ENCODE measurements at places on chromosomes 11 and 22.

DNA sequence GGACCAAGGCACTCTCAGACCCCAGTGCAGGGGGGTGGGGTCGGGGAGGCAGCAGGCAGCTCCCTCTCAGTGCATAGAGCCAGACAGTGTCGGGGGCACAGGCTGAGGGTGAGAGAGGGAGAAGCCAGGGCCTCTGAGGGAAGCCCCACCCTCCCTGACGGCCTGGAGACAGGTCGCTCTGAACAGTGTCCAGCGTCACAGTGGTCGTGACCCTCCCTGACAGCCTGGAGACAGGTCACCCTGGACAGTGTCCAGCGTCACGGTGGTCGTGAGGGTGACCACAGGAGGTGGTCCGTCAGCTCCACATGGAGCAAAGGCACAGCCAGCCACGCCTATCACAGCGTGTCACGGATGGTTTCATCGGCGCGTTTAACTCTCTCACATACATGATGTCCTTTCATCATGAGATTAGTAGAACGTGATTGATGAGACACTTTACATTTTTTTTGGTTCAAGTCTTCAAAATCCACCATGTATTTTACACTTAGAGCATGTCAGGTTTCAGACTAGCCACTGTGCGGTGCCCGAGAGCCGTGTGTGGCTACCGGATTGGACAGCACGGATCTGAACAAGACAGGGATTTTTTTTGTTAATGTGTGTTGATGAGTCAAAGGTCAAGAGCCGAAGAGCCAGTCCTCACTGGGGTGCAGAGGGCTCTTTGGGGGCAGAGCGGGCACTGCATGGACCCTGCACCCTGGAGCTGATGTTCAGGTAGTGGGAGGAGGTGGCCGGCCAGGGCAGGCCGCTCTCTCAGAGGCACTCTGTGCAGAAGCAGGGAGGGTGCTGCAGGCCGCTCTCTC lies 23.9 kb upstream of the PANX2 start:
- DNase-seq, result peak; percentile 22

- DNase-seq, result no peak
These were observed 359.0 kb downstream of the BRD1 start for GRCh38 chr22:49468487-49469198.

GRCh38 chr11:60785806-60786361 lies 751 bp downstream of the MS4A10 start:
- DNase-seq, result no peak

DNA sequence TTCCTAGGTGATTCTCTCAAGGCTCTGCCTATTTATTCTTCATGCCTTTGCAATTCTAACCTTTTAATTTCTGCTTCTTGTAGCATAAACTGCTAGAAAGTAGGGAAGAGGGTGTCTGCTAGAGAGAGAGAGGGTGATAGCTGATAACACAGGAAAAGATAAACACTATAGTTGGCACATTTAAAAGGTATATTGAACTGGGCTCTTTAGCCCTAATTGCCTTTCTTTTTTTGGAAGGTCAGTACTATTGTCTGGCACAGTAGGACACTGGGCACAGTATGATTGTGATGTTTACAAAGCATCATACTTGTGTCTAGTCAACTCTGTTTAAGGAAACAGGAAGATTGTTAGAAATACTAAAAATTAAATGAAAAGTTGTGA lies 33.3 kb downstream of the TEAD1 start:
- DNase-seq, result no peak

DNA sequence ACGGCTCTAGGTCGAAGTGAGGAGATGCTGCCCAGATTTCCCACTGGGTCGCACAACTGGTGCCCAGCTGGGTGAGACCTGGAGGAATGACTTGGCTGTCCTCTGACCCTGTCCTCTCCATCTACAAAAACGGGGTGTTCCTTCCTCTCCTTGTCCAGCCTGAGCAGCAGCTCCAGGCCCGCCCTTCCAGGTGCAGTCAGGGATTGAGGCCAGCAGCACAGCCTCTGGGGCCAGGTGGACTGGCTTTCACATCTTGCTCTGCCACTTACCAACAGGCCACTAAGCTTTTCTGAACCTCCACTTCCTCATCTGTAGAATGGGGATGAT lies 91.7 kb upstream of the LMO1 start:
- DNase-seq, result no peak

DNA sequence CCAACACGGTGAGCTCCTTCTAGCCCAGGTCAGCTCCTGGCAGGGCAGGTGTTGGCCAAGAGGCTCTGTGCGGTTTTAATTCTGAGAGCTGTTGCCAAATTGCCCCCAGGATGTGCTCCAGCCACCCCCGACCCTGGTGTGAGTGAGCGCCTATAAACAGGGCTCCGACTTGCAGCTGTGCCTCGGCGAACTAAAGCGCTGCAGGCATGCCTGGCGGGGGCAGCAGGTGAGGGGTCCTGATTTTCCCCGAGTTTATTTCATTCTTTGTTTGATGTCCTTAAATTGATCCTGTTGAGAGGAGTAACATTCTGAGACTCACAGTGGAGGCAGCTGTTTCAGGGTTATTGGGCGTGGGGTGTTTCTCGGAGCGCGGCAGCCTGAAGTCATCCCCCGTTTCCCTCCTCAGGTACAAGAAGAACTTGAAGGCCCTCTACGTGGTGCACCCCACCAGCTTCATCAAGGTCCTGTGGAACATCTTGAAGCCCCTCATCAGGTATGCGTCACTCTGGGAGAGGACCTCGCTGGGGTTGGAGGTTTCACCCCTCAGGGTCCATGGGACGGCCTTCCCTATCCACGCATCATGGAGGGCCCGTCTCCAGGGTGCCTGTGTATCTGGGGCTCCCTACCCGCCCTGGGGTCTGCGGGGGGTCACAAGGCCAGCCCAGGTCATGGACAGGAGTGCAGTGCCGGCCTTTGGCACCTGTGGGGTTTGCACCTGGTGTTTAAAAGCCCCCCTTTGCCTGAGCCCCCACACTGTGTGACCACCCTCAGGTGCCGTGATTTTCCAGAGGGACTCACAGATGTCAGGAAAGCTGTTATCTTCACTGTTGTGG lies 62.1 kb downstream of the ARHGAP8 start:
- DNase-seq, result no peak

GRCh38 chr11:71089571-71089970 lies 162.8 kb downstream of the SHANK2 start:
- no peak for DNase-seq

DNA sequence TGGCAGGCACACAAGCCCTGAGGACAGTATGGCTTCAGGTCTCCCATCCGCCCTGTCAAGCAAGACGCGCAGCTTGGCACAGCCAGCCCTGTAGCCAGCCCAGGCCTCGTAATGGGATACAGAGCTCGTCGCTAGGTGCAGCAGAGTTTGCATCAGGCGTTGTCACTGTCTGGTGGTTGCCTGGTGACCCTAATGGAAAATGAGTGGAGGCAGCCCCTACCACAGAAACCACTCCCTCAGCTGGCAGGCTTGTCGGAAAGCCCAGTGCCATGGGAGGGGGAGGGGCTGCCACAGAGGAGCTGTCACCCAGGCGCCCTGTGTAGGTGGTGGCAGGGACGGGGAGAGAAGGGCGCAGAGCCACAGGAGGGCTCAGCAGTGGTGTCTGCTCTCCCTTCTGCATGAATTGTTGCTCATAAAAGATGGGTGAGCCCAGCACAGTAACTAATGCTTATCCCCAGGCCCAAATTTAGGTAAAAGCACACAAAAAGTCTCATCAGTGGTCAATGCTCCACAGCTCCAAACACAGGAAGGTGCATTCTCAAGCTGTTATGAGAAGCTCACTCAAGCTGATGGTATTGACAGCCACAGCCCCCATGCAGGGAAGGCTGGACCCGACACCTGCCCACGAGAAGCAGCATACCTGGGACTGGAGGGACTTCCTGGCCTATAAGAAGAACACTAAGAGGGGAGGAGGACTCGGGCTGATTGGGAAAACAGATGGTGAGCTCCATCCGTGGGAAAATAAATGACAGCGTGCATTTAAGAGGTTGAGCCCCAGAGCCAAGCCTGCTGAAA lies 164.6 kb downstream of the ETS1 start:
- peak; percentile 91 for DNase-seq

GRCh38 chr22:33743756-33744155 lies 176.5 kb downstream of the LARGE1 start:
- DNase-seq, result no peak

- peak; percentile 36 for DNase-seq
These were observed 20.3 kb downstream of the BMAL1 start for GRCh38 chr11:13297917-13298356.

GRCh38 chr11:111520560-111520959 lies 6.0 kb downstream of the HOATZ start:
- no peak for DNase-seq

DNA sequence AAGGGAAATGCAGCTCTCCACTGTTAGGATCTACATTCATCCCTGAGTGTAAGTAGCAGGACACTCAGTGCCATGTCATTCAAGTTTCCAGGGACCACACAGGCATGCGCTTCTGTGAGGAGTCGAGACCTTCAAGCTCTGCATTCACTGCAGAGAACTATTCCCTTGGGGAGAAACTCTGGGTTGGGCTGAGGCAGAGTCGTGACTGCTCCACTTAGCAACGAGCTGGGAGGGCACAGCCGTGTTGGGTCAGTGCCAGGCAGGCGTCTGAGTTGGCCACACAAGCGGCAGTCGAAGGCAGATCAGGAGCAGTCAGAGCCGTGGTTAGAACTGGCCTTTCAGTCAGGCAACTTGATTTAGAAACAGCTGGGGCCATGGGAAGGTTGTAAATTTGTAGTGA lies 14.7 kb downstream of the MPEG1 start:
- no peak for DNase-seq

GRCh38 chr11:117670443-117670842 lies 126.6 kb downstream of the DSCAML1 start:
- DNase-seq, result no peak

- DNase-seq, result no peak
These were observed 474.8 kb upstream of the CCDC90B start for GRCh38 chr11:83760932-83761331.

- no peak for DNase-seq
These were observed 30.1 kb upstream of the MPPED1 start for GRCh38 chr22:43381693-43382092.

- DNase-seq, result peak; percentile 66
These were observed 1.8 kb downstream of the SIK3 start for GRCh38 chr11:117096201-117096991.

- DNase-seq, result no peak
These were observed 219.6 kb downstream of the C11orf87 start for GRCh38 chr11:109641549-109641948.

DNA sequence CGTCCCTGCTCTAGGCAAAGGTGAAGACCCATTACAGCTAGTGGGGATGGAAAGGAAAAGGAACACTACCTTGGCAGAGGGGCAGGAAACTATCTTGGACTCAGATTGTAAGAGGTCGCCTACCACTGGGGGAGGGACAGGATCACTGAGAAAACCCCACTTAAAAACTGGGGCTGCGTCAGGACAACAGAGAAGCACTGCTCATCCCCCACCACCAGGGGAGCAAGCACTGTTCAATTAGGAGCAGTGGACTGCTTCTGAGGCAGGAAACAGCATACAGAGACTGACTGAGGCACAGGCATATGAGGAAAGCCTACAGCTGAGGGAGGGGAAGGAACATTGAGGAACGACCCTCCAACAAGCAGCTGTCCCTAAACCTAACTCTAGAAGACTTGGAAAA lies 20.8 kb upstream of the DLAT start:
- DNase-seq, result peak; percentile 11

GRCh38 chr22:17781319-17782031 lies 7.2 kb upstream of the BID start:
- DNase-seq, result peak; percentile 46

- DNase-seq, result no peak
These were observed 2.3 kb downstream of the HRAS start for GRCh38 chr11:532986-533585.

- no peak for DNase-seq
These were observed 49.1 kb downstream of the RTN4R start for GRCh38 chr22:20218987-20219386.

Data from CD4-positive, alpha-beta T cell treated with Interleukin-4 for 1 hour (primary cell).